ENCODE measurements at places on chromosomes 2 and 18.

DNA sequence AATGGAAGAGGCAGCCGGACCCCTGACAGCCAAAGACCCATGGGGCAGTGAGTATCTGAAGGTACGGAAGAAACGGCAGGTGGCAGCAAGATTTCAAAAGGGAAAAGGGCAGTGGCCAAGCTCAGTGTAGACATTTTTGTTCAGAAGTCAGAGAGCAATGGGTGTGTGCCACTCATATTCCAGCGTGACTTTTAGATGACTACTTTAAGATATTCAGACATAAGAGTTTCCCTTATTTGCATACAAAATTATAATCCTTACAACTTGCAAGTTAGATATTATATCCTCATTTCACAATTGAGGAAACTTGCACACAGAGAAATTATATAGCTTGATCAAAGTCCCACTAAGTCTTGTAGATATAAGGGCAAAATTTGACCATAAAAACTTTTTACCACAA, 60.7 kb upstream of the CYTIP start:
- no peak for DNase-seq

- no peak for DNase-seq
Observed at GRCh38 chr2:117856415-117857210, 42.1 kb downstream of the DDX18 start.

DNA sequence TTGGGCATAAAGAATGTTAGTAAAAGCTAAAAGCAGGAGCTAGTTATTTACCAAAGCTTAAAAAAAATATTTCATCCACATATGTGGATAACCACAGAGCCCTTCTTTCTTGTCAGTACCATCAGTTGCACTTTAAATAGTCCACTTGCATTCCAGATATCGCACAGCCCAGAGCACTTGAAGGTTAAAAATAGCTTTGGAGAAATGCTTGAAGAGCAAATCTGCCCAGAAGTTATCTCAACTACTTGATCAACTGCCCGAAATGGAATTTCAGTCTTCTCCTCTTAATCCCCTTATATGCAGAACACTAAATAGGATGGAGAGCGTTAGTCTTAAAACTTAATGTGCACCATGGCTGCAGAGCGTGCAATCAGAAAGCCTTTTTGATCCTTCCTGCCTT, 148.3 kb downstream of the PLEKHA3 start:
- DNase-seq, result no peak

GRCh38 chr2:195649629-195650190, 7.3 kb upstream of the SLC39A10 start:
- DNase-seq, result no peak

- no peak for DNase-seq
Observed at GRCh38 chr18:24023185-24023814, 8.7 kb downstream of the TTC39C start.

GRCh38 chr18:4106407-4107033, 348.6 kb downstream of the DLGAP1 start:
- DNase-seq, result peak; percentile 49

DNA sequence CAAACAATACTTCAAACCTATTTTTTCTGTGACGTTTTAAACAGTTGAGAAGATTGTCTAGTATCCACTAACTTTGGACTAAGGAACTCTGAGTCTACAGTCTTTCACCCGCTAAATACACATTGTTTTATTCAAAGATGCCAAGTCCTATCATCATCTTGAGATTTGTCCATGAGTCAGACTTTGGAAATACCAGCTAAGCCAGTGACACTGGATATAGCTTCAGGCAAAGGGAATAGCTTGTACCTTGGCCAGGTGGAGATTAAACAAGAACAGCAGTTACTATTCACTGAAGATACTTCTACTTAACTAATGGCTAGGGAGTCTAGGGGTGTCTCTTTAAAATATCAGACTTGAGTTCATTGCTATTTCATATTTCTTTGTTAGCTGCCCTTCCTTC, 137.5 kb downstream of the COMMD1 start:
- no peak for DNase-seq

DNA sequence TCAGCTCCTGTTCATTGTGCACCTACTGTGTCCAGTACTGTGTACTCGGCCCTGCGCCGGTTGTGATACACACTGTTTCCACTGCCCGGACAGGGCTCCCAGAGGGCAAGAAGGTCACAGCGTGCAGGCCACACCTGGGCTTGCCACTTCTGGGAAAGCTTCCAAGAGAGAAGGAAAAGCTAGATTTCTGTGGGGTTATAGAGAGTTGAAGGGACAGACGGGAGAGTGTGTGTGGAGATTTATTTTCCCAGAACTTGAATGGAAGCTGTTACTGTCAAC, 3.8 kb upstream of the CNDP1 start:
- DNase-seq, result no peak

GRCh38 chr2:96353032-96353561, 17.5 kb downstream of the NCAPH start:
- no peak for DNase-seq

GRCh38 chr2:190662754-190663153, 13.9 kb downstream of the NAB1 start:
- DNase-seq, result no peak

- no peak for DNase-seq
Observed at GRCh38 chr2:231161877-231162329, 36.5 kb upstream of the ARMC9 start.

- DNase-seq, result no peak
Observed at GRCh38 chr2:1937066-1937465, 192.8 kb upstream of the PXDN start.

- no peak for DNase-seq
Observed at GRCh38 chr18:24400587-24400986, 3.0 kb upstream of the OSBPL1A start.

- no peak for DNase-seq
Observed at GRCh38 chr2:102470168-102470567, 2.9 kb upstream of the SLC9A4 start.

DNA sequence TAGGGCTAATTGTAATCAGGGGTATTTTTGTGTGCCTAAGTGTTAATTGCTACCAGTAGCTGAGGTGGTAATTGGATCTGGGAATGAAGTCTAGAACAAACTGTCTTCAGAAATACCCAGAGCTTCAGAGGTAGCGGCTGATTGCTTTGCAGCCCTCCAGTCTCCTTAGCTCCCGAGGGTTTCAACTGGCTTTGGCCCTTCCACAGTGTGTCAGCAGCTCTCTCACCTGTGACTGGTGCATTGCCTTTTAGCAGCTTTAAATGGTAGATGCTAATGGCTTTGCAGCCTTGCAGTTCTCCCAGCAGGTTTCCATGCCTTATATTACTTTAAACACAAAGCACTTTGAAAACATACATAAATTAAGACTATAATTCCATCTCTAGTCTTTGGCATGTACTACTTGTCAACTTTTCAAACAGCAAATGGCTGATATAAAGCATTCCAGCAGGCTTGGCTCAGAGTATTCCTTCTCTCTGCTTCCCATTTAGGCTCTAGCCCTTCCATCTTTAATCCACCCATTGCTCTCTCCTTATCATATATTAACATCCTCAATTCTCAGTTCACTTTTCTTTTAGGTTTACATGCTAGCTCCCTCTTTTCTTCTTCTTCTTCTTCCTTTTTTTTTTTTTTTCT, 156.4 kb upstream of the GALNT13 start:
- DNase-seq, result no peak

DNA sequence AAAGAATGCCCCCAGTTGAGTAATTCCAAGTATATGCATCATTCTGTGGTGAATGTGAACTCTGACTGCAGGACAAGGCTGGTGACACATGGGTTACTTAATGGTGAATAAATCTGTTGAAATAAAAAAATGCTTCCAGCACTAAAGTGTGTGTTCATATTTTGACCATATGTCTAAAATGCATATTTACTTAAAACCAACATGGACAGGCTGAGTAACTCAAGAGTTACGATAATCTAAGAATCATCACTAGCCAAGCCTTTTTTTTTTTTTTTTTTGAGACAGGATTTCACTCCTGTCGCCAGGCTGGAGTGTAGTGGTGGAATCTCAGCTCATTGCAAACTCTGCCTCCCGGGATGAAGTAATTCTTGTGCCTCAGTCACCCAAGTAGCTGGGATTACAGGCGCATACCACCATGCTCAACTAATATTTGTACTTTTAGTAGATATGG, 47.1 kb upstream of the CCBE1 start:
- no peak for DNase-seq

GRCh38 chr2:60844105-60844504, 37.3 kb upstream of the REL start:
- DNase-seq, result no peak

DNA sequence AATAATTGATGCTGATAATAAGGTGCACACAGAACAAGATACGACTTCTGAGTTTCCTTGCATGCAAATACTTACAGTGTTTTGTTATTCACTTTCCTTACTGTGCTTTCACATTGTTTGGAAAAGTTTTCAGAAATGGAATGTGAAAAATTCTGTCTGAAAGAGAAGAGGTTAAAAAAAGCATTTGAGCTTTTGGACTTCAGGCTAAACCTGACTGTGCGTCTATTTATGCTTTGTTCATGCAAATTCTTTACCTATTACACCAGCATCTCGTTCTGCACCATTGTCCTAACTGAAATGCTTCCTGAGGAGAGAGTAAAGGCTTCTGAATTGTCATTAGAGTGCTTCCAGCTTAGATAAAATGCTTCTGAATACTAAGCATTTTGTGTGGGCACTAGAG, 61.4 kb downstream of the LHCGR start:
- DNase-seq, result no peak

- DNase-seq, result no peak
Observed at GRCh38 chr2:227349989-227350612, 25.1 kb downstream of the MFF start.

DNA sequence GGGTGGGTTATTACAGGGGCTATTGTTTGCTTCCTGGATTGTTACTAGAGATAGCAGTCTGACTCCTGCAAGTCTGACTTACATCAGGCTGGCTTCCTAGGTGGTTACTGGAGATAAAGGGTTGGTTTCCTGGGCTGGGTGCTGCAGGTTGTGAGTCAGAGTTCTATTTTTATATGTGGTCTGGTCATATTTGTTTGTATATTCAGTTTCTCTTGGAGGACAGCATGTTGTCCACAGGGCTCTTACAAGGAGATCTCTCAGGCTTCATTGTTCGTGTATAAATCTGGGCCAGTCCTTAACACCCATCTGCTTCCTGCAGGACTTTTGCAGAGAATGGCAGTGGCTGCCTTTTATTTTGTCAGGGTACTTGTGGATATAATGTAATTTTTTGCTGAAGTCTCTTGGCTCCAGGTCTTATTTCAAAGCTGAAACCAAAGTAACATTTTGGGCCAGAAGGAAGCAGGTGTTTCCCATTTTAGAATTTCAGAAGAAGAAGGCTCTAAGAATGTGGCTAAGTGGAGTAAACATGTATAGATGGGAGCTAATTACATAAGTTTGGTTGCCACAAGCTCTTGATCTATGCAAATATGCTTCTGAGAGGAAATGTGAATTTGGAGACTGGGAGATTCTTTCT, 65.9 kb upstream of the SLC16A14 start:
- DNase-seq, result no peak

GRCh38 chr2:20593072-20594034, 57.5 kb downstream of the HS1BP3 start:
- DNase-seq, result no peak

- peak; percentile 25 for DNase-seq
Observed at GRCh38 chr2:64819774-64820688, 166.3 kb upstream of the SERTAD2 start.

- DNase-seq, result no peak
Observed at GRCh38 chr2:121804340-121804739, 48.9 kb downstream of the TSN start.

- no peak for DNase-seq
Observed at GRCh38 chr2:106534471-106534870, 47.3 kb downstream of the CD8B2 start.

DNA sequence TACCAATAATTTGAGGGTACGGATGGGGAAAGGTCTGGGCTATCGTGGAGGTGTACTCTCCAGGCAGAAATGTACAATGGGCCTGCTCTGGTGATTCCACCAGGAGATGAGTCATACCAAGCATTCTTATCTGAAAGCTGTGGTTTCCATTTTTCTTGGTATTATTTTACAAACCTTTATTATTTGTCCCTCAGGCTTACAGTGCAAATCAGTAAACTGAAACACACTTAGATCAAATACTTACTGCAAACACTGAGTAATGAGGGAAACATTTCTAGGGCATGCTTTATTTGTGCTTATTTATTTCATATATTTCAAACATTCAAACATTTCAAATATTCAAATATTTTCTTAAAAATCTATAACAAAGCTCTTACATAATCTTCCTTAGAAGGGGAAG, 319.8 kb downstream of the RND3 start:
- DNase-seq, result no peak

DNA sequence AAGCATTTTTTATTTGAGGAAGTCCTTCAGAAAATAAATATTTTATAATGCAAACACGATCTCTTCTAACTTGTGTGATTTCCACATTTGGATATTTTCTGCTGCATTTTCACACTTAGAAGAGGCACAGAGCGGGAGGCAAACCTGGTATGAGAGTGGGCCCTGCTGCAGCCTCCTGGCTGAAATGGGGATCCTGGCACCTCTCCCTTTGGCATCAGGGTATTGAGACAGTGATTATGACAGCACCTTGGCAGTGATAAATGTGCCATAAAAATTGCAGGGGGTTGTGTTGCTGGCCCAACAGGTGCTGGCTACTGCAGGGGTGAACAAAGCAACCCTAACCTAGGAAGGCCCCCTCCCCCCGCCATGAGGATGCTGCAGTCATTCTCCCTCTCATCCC, 128.6 kb downstream of the TSN start:
- no peak for DNase-seq

- no peak for DNase-seq
Observed at GRCh38 chr2:195912079-195912478, 156.6 kb downstream of the DNAH7 start.

GRCh38 chr2:88896971-88897370, 205.5 kb downstream of the RPIA start:
- no peak for DNase-seq

- no peak for DNase-seq
Observed at GRCh38 chr18:13868501-13869271, 44.7 kb downstream of the MC5R start.

- DNase-seq, result no peak
Observed at GRCh38 chr2:86633155-86633651, 9.5 kb upstream of the RNF103 start.

GRCh38 chr2:186205254-186205911, 280.7 kb upstream of the ZC3H15 start:
- no peak for DNase-seq

GRCh38 chr2:164498836-164499235, 122.4 kb downstream of the GRB14 start:
- DNase-seq, result no peak

DNA sequence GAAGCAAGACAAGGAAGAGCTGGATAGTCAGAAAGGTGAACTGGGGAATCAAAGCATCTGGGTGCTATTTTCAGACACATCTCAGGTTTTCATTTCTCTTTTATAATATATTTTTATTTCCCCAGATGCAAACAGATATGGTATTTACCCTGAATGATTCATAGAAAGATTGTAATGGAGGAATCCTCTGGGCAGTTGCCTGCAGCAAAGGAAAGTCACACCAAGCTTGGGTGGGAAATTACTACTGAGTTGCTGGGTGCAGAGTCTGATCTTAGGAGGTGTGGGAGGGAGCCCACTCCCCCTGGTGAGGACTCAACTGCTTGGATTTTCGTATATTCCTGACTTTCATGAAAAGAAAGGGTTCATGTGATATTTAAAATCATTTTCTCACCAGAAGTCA, 2.1 kb downstream of the EFR3B start:
- no peak for DNase-seq

- no peak for DNase-seq
Observed at GRCh38 chr2:226079671-226080181, 680.2 kb downstream of the NYAP2 start.

GRCh38 chr2:74419345-74419744, 2.1 kb downstream of the C2orf81 start:
- no peak for DNase-seq

GRCh38 chr2:130347220-130347925, 4.7 kb downstream of the IMP4 start:
- DNase-seq, result no peak

All from activated CD4-positive, alpha-beta T cell treated with anti-CD3 and anti-CD28 coated beads for 24 hours (primary cell).